Ascending aorta (tissue), 2 donors: ENCODE measurements at places on chromosomes 11 and 22.

DNA sequence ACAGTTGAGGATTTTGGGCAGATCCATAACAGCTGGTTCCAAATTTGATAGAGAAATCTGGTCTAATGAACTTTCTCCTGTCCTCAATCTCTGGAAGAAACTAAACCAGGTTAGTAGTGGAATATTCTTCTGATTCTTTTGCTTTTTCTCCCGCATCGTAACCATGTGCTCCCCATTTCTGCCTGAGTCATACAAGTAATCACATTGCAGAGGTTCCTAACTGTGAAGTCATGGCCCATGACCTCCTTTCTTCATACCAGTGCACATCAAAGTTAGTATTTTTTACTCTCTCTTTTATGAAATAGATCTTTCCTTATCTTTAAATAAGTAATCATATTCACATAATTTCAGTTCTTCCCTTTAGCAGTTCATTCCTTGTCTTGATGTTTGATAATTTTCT, 249.0 kb downstream of the DYNC2H1 start:
- DNase-seq = no peak

DNA sequence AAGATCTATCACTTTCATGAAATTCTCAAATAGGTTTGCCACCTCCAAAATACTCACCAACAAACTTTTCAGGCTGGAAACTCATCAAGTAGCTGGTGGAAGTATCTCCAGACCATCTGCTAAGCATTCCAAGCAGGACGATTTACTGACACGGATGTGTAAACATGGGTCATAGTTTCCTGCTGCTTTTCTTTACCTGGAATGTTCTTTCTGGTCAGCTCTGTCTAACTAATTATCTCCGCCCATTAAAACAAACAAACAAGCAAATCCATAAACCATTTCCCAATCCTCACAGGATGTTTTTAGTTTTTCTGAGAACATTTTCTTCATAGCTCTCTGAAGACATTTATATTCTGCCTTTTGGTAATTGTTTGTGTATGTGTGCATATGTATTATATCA, 397.0 kb downstream of the METTL15 start:
- DNase-seq = no peak

- DNase-seq = no peak
These were observed 8.5 kb downstream of the ADORA2A start for GRCh38 chr22:24435861-24436371.

DNA sequence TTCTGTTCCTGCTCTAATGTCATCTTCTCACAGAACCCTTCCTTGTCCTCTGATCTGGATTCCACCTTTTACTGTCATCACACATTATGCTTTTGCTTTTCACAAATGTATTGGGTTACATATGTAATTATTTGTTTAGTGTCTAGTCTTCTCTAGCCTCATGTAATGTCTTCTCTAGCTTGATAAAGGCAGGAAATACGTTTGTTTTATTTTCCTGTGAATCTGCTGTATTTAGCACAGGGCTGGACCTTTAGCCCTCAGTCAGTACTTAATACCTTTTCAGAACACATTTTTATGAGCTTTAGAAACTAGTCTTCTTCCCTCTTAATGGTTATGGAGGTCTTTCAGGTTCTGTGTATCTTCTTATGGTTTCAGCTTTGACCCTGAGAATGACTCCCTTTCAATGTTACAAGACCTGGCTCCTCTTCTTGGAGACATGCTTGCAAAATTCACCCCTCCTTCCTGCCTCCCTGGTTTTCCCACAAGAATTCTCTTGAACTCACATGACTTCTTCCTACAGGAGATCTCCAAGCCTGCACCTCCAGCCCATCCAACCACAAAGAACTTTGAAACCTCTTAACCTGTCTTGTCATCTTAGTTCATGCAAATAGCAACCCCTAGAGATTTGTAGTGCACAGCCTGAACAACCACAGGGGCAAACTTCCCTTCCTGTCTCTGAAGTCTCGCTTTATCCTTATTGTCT, 132.7 kb upstream of the DDI1 start:
- no peak for DNase-seq

GRCh38 chr11:36540998-36541397, 26.8 kb upstream of the RAG1 start:
- no peak for DNase-seq

DNA sequence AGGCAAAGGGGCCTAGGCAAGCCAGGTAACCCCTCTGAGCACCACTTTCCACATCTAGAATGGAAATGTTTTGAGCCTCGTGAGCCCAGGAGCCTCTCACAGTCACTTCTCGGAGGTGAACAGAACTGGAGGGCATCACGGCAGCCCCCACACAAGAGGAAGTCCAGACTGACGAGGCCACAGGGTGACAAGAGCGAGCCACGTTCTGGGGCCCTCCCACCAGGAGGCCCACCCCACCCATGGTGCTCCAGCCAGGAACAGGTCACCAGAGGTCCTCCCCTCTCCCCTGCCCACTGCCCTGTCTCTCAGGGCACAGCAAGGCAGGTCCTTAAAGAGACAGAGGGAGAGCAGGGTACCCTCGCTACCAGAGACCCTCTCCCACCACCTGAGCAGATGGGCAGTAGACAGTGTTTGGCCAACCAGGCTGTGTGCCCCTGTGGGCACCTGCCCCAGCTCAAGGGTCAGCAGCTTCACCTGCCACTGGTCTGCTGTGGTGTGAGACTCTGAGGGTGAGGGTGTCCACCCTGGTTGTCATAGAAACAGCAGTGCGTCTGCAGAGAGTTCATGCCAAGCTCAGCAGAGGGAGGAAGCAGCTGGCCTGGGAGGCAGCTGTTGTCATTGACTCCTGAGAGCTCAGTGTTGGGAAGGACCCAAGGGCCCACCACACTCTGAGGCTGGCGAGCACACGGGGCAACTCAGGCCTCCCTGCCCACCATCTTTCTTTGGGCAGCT, 31.4 kb downstream of the RSPH14 start:
- no peak for DNase-seq

DNA sequence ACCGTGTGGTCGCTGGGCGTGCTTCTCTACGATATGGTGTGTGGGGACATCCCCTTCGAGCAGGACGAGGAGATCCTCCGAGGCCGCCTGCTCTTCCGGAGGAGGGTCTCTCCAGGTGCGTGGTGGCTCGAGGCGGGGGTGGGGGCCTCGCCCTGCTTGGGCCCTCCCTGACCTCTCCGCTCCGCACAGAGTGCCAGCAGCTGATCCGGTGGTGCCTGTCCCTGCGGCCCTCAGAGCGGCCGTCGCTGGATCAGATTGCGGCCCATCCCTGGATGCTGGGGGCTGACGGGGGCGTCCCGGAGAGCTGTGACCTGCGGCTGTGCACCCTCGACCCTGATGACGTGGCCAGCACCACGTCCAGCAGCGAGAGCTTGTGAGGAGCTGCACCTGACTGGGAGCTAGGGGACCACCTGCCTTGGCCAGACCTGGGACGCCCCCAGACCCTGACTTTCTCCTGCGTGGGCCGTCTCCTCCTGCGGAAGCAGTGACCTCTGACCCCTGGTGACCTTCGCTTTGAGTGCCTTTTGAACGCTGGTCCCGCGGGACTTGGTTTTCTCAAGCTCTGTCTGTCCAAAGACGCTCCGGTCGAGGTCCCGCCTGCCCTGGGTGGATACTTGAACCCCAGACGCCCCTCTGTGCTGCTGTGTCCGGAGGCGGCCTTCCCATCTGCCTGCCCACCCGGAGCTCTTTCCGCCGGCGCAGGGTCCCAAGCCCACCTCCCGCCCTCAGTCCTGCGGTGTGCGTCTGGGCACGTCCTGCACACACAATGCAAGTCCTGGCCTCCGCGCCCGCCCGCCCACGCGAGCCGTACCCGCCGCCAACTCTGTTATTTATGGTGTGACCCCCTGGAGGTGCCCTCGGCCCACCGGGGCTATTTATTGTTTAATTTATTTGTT, 2.4 kb downstream of the PIM3 start:
- DNase-seq = peak; percentile 69

- DNase-seq = no peak
These were observed 4.5 kb upstream of the MAPK8IP1 start for GRCh38 chr11:45880772-45881570.

GRCh38 chr22:32531228-32531627, 56.6 kb downstream of the FBXO7 start:
- no peak for DNase-seq

DNA sequence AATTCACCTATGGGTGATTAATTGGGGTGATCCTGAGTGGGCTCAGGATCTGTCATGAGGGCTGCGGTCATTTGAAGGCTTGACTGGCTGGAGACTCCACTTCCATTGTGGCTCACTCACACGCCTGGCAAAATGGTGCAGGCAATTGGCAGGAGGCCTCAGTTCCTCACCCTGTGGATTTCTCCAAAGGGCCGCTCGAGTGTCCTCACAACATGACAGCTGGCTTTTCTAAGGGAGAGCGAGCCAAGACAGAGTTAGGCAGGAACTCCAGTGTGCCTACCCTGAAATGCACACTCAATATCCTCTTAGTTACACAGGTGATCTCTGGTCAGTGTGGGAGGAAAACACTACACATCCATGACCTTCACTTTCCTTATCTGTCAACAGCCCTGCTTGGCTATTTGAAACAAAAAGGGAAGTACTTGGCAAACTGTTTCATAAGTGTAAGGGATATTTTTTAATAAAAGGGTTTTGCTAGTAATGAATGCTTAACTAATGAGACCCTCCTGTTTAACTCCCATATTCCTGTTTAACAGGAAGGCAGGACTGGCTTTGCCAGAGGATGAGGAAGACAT, 25.7 kb downstream of the OSBP2 start:
- DNase-seq = no peak

GRCh38 chr11:74462009-74462408, 5.3 kb downstream of the KCNE3 start:
- peak; percentile 54 for DNase-seq

DNA sequence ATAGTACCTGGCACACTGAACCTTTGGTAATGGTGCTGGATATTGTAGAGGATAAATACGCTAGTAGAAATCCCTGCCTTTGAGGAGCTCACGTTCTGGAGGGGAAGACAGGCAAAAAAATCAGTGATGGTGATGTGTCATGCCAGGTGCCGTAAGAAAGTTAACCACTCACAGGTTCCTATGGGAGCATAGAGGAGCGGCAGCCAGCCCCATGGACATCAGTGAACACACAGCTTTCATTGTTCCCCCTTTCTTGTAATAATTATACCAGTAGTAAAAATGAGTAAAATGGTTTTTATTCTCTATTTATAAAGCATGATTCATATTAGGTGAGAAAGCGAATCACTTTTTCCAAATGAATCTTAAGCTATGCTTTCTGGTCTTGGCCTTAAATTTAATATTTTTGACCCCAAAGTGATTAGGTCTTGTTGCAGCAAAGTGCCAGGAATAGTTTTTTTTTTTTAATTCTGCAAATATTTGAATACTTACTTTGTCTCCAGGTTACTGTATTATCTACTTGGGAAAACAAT, 57.9 kb downstream of the UVRAG start:
- DNase-seq = no peak

DNA sequence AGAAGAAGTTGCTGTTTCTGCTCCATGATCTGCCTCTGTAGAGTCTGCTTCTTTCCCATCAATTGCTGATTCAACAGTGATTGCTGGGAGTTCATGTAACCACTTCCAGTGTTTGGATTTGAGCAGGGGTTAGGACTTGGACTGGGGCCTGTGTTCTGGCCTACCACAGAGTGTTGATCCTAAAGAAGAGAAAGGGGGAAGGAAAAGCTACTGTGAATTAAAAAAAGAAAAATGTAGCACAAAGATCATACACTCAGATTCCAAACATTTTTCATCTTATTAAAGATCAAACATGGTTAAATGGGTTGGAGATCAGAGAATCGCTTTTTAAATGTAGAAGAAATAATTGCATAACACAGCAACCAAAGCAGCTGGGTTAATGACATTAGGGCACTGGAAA, 67.6 kb upstream of the MTMR2 start:
- DNase-seq = no peak

GRCh38 chr11:12063251-12063650, 47.1 kb upstream of the MICAL2 start:
- no peak for DNase-seq

GRCh38 chr11:43555816-43556611, 124.5 kb upstream of the HSD17B12 start:
- no peak for DNase-seq
